Osteocyte (in vitro differentiated cells): ENCODE measurements at places on chromosomes 7 and 10. TPM values are rescaled to one million over a fixed set of nuclear protein-coding genes. Genes with fewer than 3 reads are reported as not detected.

DNA sequence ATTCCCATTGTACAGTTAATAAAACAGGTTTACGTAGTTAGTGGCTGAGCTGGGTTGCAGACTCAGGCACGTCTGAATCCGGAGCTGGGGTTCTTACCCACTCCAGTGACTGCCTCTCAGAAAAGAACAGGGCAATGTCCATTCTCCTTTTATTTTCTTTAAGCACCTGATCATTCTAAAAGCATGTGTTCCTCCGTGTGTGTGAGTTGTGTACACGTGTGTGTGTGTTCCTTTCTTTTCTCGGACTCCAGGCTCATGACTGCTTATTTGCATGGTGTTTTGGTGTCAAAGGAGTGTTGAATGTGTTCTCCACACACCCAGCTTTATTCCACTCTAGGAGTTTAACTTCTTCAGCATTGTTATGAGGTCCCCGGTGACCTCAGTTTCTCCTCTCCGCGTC, 260.1 kb downstream of the SNX10 start:
- DNase-seq = no peak

- DNase-seq = no peak
These were observed 53.1 kb upstream of the DPYSL4 start for GRCh38 chr10:132133449-132134240.

- DNase-seq = no peak
These were observed 7.6 kb upstream of the GRID2IP start for GRCh38 chr7:6558837-6559236.

DNA sequence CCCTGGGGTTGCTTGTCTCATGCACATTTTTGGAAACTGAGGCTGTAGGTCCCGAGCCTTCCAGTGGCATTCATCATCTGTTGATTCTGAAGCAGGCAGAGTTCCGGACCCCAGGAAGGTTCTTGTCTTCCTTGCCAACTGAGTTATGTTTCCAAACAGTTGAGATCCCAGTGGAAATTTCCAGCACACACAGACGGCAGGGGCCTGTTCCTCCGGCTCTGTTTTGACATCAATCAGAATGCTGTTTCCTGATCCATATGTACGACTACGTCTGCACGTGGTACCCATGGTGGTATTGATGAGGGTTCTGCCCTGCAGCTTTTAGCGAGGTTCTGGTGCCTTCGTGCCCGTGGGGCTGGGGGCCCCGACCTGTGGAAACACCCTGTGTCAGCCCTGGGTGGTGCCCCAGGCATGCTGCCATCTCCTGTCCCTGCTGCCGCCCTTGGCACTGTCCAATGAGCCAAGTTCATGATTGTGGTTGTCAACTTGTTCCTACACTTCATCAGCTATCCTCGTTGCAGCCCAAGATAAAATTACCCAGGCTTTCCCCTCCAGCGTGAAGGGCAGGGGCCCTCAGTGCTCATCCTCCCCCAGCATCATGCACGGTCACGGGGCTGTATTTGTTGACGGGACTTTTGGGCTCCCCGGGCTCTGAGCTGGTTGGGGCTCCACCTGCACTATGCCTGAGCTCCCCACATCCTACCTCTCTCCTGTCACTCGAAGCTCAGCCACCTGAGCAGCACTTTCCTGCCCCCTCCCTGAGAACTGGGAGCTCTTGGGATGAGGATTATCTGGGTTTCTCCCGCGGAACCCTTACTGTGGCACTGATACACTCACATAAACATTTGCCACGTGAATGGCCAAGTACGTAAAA, 7.8 kb upstream of the DPYSL4 start:
- DNase-seq = no peak

DNA sequence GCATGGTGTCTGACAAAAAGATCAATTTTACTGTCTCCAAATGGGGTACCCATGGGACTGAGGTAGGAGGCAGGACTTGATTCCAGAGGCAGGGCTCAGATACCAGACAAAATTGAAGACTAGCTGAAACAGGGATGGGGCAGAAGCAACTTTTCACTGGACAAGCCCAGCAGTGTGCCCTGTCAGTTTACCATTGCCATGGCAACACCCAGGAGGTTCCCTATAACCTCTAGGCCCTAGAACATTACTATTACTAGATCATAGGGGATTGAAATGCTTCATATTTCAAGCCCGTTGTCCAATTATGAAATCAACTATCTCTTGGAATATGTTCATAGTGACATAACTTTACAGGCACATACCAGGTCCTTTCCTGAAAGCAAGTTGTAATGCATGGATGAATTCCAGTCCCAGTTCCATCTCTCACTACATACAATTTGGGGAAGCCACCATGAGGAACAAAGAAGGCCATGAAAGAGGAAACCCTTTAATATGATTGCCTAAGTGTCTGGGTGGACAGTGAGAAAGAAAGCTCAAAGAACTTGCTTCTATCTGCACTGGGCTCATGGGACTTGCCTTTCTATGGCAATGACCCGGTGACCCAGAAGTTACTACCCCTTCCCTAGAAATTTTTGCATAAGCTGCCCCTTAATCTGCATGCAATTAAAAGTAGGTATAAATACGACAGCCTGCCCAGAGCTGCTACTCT, 557.9 kb downstream of the KCNMA1 start:
- DNase-seq = peak; percentile 25

GRCh38 chr7:26954951-26955350, 90.6 kb upstream of the SKAP2 start:
- no peak for DNase-seq

The GRID2IP gene
- total RNA-seq = 0.10 and 0.13 TPM in 2 replicates

The AEBP1 gene
- total RNA-seq = 781 and 794 TPM in 2 replicates

- no peak for DNase-seq
These were observed 148.0 kb downstream of the DPP6 start for GRCh38 chr7:154200241-154200640.

The IFIT1 gene
- 20.4 and 21.5 TPM in 2 replicates for total RNA-seq

- DNase-seq = no peak
These were observed 11.4 kb downstream of the AKR1C3 start for GRCh38 chr10:5105626-5106025.

- no peak for DNase-seq
These were observed 357.7 kb downstream of the FGFR2 start for GRCh38 chr10:121240556-121240955.

GRCh38 chr7:73977619-73978618, 50.1 kb upstream of the ELN start:
- DNase-seq = no peak

The PODXL gene
- total RNA-seq = 21.2 and 23.9 TPM in 2 replicates

DNA sequence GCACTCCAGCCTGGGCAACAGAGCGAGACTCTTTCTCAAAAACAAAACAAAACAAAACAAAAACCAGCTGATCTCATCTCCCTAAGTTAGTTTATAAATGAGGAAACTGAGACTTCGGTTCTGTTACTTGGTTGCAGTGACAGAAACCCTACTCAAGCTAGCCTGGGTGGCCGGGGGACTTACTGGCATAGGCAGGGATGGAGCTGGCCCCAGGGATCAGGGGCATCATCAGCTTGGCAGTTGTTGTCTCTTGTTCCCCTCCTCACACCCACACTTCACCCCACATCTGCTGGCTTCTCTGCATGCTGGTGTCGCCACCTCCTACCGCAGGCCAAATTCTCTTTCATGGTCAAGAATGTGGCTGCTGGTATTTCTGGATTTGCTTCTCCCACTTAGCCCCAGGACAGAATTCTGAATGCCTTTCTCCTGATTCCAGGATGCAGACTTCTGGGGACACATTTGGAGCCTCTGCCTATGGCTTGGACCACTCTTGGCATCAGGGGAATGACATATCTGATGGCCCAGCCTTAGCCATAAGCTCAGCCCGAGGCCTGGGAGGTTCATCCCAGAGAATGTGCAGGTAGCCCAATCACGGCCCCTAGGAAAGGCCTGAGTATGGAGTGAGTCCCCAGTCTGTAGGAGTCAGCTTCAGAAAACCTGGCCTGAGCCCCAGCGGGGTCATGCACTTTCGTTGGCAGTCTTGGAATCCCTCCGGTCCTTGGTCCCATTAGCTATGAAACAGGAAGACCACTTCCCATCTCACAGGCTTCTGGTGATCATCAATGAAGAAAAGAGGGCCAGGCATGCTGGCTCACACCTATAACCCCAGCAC, 41.6 kb upstream of the CTBP2 start:
- no peak for DNase-seq
